Naive thymus-derived CD4-positive, alpha-beta T cell (primary cell): ENCODE measurements at places on chromosomes 12 and 14. TPM values are rescaled to one million over a fixed set of nuclear protein-coding genes. Genes with fewer than 3 reads are reported as not detected.

DNA sequence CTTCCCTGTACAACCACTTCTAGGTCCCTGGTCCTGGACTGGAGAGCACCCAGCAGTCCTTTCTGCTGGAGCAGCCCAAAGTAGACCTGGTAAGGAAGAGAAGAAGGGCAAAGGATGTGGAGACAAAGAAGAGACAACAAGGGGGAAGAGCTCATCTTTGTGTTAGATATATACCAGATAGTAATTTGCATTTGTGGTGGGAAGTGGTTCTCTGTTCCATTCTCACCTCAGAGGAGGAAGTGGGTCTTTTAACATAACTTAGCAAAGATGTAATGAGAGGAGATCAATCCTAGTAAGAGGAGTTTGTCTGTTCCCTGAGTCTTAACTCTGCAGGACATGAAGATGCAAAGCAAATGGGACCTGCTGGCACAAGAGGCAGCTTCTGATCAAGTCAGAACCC lies 8.0 kb downstream of the CCDC198 start:
- no peak overlapping the region for H3K4me3 ChIP-seq
- DNase-seq, result no peak
- no peaks in the 10 kb centered on the region for H3K27me3 ChIP-seq
- no peak overlapping the region for H3K27ac ChIP-seq
- H3K36me3 ChIP-seq, result no peaks in the 10 kb centered on the region

GRCh38 chr14:91573894-91574837 lies 64.1 kb upstream of the PPP4R3A start:
- no peaks in the 10 kb centered on the region for H3K27me3 ChIP-seq
- H3K4me1 ChIP-seq, result no peaks in the 10 kb centered on the region
- peak overlapping the region; percentile 64 for H3K4me3 ChIP-seq

DNA sequence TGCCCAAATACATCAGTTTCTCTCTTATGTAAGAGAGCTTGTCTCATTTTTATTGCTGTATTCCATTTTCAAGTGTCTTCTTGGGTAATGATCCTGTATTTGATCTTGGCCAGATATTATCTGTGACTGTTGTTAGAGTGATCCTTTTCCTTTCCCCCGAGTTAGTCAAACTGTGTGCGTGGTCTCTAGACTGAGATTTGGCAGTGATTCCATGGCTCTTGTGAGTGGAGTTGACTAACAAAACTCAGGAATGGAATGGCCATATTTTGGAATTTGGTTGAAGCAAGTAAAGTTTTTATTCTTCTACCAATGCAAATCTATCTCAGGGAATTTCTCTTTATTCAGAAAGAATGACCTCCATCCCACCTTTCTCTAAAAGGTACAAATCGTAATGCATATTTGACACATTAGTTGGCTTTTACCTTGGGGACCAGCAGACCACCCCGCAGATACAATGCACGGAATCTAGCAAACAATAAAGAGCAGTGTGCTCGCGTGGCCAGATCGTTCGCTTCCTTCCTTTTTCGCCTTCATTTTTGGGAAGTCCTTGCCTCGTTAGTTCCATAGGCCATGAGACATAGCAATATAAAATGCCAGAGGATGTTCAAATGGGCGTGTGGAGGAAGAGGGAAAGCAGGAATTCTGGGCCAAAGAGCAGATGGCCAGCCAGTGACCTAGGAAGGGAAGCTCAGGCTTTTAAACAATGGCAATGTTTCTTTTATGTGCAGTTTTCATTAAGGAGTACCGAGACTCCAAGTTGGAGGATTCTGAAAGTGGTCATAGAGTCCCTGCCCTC lies 24.4 kb downstream of the ETV6 start:
- H3K4me3 ChIP-seq, result no peak overlapping the region
- H3K4me1 ChIP-seq, result no peaks in the 10 kb centered on the region
- no peak for DNase-seq
- no peak overlapping the region for H3K27ac ChIP-seq
- H3K27me3 ChIP-seq, result no peaks in the 10 kb centered on the region

DNA sequence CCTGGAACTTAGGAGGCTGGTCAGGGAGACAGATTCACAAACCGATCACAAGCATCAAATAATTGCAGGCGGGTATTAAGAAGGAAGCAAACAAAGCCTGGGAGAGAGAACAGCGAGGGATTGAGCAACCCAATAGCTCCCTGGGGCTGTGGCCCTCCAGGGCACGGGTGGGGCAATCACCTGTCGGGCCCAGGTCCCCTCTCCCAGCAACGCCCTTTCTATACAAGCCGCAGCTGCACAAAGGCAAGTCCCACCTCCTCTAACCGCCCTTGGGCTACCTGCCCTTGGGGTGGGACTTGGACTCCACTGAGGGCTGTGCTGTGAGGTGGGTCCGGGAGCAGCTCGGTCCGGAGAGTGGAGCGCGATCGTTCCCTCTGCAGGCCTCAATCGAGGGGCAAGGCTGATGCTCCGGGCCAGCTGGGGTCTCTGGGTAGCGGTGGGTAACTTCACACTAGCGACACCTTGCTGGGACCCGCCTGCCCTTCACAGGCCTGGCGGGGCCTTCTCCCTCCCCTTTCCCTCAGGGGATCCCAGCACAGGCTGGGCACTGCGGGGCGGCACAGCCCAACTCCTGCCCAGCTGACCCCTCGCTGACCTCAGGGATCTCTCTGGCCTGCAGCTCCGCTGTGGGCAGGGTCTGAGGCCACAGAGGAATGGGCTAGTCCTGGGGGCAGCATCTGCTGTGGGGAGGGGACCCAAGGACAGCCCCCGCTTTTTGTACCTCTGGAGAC lies 8.0 kb downstream of the PHB2 start:
- peak overlapping the region; percentile 95 for H3K27ac ChIP-seq
- no peak overlapping the region for H3K4me3 ChIP-seq
- DNase-seq, result no peak
- H3K27me3 ChIP-seq, result no peaks in the 10 kb centered on the region

- no peak overlapping the region for H3K4me3 ChIP-seq
- H3K27me3 ChIP-seq, result no peaks in the 10 kb centered on the region
- no peak overlapping the region for H3K27ac ChIP-seq
- H3K4me1 ChIP-seq, result no peaks in the 10 kb centered on the region
Measured at GRCh38 chr14:31489691-31490090, 1.9 kb upstream of the GPR33 start.

DNA sequence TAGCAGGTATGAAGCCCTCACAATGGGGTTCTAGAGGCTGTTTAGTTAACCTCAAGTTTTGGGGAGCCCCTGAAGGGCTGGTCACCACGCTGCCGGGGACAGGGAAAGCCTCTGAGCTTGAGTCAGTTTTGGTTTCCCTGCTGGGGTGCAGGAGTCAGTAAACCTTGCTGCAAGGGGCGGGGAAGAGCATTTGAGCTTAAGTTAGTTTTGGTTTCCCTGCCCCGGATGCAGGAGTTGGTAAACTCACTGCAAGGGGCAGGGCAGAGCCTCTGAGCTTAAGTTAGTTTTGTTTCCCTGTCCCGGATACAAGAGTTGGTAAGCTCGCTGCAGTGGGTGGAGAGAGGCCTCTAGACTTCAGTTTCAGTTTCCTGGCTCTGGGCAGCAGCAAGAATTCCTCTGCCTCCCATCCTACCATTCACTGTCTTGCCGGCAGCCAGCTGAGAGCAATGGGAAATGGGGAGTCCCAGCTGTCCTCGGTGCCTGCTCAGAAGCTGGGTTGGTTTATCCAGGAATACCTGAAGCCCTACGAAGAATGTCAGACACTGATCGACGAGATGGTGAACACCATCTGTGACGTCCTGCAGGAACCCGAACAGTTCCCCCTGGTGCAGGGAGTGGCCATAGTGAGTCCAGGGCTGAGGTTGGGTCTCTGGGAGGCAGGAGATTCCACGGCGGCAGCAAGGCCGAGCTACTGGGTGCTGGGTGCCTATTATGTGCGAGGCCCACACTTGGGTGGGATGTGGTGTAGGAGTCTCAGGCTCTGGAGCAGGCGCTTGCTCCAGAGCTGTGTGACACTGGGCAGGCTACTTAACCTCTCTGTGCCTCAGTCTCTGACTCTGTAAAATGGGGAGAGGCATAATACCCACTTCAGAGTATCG lies at the start of gene OAS2:
Gene OAS2 (plus strand): TSS at position 357 of the 878 bp plus-strand sequence. CDS start 90 bp downstream, at position 447.
- H3K36me3 ChIP-seq, result peaks cover 4% of the 10 kb centered on the region
- peak within 1 kb of the TSS; percentile 89 for H3K27ac ChIP-seq
- no peaks in the 10 kb centered on the region for H3K27me3 ChIP-seq
- H3K4me1 ChIP-seq, result peaks cover 34% of the 10 kb centered on the region

DNA sequence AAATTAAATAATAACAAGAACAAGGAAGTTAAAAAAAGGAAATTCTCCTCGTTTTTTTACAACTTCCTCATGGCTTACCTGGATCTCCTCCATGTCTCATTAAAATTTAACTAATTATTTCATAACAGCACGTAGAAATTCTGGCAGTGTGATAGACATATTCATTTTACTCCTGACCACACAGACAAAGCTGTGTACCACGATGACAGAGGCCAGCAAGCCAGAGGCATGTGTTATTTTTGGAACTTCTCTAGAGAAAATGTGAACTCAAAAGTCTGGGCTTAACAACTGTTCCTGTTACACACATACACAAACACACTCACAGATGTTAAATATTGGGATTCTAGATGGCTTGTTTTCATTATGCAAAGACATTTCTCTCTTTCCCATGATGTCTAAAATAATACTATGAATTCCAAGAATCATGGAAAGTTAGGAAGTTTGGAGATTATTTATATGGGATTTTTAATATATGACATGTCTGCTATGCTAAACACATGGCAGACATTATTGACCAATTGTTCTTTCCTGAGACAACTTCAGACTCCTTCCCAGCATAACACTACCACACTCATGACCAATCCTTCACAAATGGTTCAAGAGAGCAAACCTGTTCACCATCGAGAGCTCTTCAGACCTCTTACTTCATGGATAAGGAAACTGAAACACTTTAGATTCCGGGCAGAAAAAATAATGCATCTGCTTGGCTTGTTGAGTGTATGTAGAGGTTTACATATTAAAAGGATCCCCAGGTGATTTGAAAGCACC lies 158.7 kb downstream of the DACT1 start:
- H3K27ac ChIP-seq, result no peak overlapping the region
- no peak for DNase-seq
- no peaks in the 10 kb centered on the region for H3K36me3 ChIP-seq

DNA sequence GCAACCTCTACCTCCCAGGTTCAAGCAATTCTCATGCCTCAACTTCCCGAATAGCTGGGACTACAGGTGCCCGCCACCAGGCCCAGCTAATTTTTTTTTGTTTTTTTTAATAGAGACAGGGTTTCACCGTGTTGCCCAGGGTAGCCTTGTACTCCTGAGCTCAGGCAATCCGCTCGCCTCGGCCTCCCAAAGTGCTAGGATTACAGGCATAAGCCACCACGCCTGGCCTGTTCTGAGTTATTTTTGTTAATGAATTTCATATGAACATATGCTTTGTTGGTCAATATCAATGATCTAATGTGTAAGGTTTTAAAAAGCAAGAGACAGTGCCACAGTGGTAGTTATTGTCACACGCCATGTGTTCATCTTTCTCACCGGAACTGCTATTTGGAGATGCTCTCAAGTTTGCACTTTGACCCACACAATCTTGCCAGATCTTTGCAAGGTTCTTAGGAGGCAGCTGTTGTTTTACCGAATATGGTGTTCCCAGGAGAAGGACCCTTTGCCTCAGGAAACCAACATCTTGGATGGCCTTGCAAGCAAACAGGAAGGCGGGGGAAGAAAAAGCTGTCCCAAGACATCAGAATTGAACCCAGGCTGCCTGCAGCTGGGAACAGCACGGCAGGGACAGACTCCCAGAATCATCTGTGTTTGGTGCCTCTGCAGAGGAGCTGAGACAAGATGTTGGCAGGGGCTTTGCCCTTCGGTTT lies 30.0 kb downstream of the GALNT16 start:
- H3K4me1 ChIP-seq, result no peaks in the 10 kb centered on the region
- H3K36me3 ChIP-seq, result no peaks in the 10 kb centered on the region
- H3K27ac ChIP-seq, result no peak overlapping the region
- no peak for DNase-seq
- no peak overlapping the region for H3K4me3 ChIP-seq

GRCh38 chr12:1873531-1874510 lies 44.6 kb downstream of the CACNA2D4 start:
- no peaks in the 10 kb centered on the region for H3K4me1 ChIP-seq
- no peak overlapping the region for H3K27ac ChIP-seq
- no peak overlapping the region for H3K4me3 ChIP-seq
- H3K36me3 ChIP-seq, result no peaks in the 10 kb centered on the region
- H3K27me3 ChIP-seq, result no peaks in the 10 kb centered on the region
- DNase-seq, result no peak

DNA sequence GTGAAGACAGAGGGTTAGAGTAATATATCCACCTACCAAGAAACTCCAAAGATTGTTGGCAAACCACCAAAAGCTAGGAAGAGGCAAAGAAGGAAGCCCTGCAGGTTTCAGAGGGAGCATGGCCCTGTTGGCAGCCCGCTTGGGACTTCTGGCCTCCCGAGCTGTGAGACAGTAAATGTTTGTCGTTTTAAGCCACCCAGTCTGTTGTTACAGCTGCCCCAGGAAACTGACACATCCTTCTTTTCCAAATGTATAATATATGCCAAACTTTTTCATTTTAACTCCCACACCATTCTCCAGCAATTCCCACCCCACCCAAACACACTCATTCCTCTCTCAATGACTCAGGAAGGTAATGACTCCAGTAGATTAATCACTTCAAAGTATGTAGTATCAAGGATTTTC lies 74.0 kb downstream of the RPS29 start:
- H3K4me1 ChIP-seq, result no peaks in the 10 kb centered on the region
- no peaks in the 10 kb centered on the region for H3K27me3 ChIP-seq
- DNase-seq, result no peak

- no peaks in the 10 kb centered on the region for H3K4me1 ChIP-seq
- no peak overlapping the region for H3K27ac ChIP-seq
- no peaks in the 10 kb centered on the region for H3K36me3 ChIP-seq
- no peak overlapping the region for H3K4me3 ChIP-seq
- H3K27me3 ChIP-seq, result peaks cover 5% of the 10 kb centered on the region
- DNase-seq, result no peak
Measured at GRCh38 chr14:96205978-96206360, 1.3 kb downstream of the BDKRB2 start.

GRCh38 chr12:56020423-56021184 lies at the start of gene IKZF4:
TSS of gene IKZF4 (plus strand) at chr12:56021043. CDS start at chr12:56021494, 451 bp downstream.
- peak within 1 kb of the TSS; percentile 62 for H3K27ac ChIP-seq
- no peak for DNase-seq
- peaks cover 16% of the 10 kb centered on the region for H3K4me1 ChIP-seq

GRCh38 chr14:71730471-71730870 lies 201.8 kb upstream of the RGS6 start:
- H3K4me1 ChIP-seq, result no peaks in the 10 kb centered on the region
- H3K36me3 ChIP-seq, result peaks cover 11% of the 10 kb centered on the region
- no peaks in the 10 kb centered on the region for H3K27me3 ChIP-seq

Gene FOXM1
- not detected for polyA plus RNA-seq

Gene OTOGL
- not detected for polyA plus RNA-seq

Gene KRT6C
- not detected for polyA plus RNA-seq

Gene CFAP251
- polyA plus RNA-seq, result not detected

Gene KLRB1
- polyA plus RNA-seq, result 0.43 TPM
